ENCODE measurements at places on chromosomes 3 and 15.

DNA sequence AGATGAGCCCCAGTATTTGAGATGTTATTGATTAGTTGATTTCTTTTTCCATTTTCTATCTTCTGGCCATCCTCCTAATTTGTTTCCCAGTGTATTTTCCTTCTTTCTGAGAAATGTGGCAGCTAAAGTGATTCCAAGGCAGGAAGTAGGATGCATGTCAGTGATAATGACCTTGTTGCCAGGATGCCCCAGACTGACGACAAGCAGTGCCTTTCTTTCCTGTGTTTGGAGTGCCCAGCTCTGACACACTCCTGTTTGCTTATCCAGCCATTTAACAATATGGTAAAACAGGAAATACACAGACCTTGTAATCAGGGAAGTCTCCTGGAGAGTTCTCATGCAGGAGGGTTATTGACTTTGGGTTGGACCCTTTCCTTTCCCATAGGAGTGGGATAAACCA lies 20.4 kb downstream of the TMOD2 start:
- no peak for DNase-seq

- DNase-seq, result no peak
These were observed 35.4 kb upstream of the GRM7 start for GRCh38 chr3:6825524-6825923.

GRCh38 chr3:172517859-172518466 lies 5.3 kb downstream of the TNFSF10 start:
- peak; percentile 46 for DNase-seq

GRCh38 chr3:177051411-177051810 lies 145.9 kb downstream of the TBL1XR1 start:
- DNase-seq, result no peak

- DNase-seq, result no peak
These were observed 90.2 kb upstream of the LMOD3 start for GRCh38 chr3:69212411-69213160.

- DNase-seq, result no peak
These were observed 222.4 kb downstream of the CPNE4 start for GRCh38 chr3:131812433-131812832.

GRCh38 chr3:125025642-125026041 lies 30.2 kb downstream of the HEG1 start:
- DNase-seq, result no peak

DNA sequence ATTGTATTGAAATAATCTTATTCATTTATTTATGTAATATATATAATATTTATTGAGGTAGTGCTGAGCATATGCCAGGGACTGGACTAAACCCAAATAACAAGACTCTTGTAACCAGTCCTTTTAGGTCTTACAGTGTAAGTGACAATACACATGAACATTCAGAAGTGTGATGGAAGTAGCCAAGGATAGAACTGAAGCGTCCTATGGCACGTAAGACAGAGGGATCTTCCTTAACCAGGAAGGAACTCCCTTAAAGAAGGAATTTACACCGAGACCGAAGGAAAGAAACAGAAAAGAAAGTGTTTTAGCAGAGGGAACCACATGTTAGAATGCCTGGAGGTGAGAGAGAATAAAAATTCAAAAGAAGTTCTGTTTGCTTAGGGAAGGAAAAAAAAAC lies 23.6 kb upstream of the CLDN1 start:
- no peak for DNase-seq

- DNase-seq, result no peak
These were observed 8.5 kb upstream of the FANCD2 start for GRCh38 chr3:10017636-10018292.

DNA sequence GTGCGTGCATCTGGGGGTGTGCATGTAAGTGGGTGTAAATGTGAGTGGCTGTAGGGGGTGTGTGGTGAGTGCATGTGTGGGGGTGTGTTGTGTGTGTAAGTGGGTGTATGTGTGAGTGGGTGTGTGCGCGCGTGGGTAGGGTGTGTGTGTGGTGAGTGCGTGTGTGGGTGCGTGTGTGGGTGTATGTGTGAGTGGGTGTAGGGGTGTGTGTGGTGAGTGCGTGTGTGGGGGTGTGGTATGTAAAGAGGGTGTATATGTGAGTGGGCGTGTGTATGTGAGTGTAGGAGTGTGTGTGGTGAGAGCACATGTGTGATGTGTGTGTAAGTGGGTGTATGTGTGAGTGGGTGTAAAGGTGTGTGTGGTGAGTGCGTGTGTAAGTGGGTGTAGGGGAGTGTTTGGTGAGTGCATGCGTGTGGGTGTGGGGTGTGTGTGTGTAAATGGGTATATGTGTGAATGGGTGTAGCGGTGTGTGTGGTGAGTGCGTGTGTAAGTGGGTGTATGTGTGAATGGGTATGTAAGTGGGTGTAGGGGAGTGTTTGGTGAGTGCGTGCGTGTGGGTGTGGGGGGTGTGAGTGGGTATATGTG lies 916 bp upstream of the CPN2 start:
- no peak for DNase-seq

- DNase-seq, result no peak
These were observed 75.0 kb upstream of the MBNL1 start for GRCh38 chr3:152193673-152194267.

DNA sequence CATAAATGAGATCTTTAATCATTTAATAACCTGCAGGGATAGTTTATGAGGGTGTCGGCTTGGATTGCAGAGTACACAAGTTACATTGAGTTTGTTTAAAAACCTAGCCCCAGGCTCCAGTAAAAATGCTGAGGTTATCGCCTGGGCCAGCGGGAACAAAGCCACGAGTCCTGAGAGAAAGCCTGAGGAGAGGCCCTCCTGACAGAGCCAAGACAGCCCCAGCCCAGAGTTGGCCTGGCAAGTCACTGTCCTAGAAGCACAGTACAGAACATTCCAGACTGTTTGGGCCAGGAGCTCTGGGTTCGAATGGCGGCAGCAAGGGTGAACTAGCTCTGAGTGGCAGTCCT lies 32.4 kb downstream of the SEC61A1 start:
- DNase-seq, result no peak

All from activated T-cell treated with anti-CD3 and anti-CD28 coated beads for 4 hours (primary cell).